ENCODE measurements at places on chromosomes 13 and 19. TPM values are rescaled to one million over a fixed set of nuclear protein-coding genes. Genes with fewer than 3 reads are reported as not detected.

- peak; percentile 94 for DNase-seq
Observed at GRCh38 chr19:53659292-53659691, 27.5 kb downstream of the DPRX start.

GRCh38 chr13:69283301-69283700 lies 824.3 kb upstream of the ATXN8OS start:
- no peak for DNase-seq

DNA sequence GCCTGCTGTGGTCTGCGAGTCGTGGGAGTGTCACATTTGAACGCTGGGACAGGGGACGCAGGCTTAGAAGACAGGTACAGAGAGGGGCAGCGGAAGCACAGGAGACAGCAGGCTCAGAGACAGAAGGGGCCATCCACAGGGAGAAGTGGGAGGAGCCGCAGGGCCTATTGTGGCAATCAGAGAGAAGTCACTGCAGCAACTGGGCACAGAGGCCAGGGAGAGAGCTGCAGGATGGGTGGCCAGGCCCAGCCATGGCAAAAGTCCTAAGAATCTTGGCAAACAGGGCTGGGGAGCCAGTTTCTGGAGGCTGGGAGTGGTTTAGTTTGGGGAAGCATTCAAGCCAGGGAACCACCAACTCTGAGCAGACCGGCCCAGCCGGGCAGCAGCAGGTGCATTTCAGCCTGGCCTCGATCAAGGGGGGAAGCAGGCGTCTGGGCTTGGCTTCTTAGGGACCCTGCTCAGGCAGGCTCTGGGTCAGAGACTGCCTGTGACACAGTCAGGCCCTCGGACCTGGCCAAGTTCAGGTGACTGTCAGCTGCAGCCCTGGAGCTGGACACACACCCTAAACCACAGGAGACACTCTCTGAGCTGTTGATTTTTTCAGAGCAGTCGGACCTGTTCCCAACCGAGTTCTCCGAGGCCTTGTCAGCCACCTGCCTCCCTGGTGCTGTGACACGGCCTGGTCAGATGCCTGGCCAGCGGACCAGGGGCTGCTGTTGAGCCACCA lies 11.8 kb downstream of the SH3GL1 start:
- DNase-seq = no peak

- no peak for DNase-seq
Observed at GRCh38 chr13:112716461-112716820, 26.6 kb downstream of the ATP11A start.

- DNase-seq = no peak
Observed at GRCh38 chr13:35729926-35730627, 253.6 kb upstream of the MAB21L1 start.

- DNase-seq = no peak
Observed at GRCh38 chr13:74000876-74001275, 133.3 kb downstream of the KLF12 start.

DNA sequence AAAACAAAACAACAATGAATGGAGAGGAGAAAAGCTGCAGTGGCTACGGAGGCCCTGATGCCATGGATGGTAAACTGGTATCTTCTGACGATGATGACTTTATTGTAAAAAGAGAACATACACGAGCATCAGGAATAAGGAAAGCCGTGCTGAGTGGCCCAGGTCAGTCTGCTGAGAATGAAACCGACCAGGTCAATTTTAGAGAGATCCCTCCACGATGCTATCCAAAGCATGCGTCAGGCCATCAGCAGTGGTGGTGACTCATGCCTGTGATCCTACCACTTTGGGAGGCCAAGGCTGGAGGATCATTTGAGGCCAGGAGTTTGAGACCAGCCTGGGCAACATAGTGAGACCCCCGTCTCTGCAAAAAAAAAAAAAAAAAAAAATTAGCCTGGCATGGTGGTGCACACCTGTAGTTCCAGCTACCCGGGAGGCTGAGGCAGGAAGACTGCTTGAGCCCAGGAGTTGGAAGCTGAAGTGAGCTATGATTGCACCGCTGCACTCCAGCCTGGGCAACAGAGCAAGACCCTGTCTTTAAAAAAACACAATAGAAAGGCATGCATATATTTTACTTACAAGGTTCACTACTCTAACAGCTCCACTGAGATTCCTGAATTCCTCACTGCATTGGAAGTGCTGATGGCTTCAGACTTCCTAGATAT lies 62.3 kb downstream of the GADD45B start:
- DNase-seq = no peak

- no peak for DNase-seq
Observed at GRCh38 chr19:58483776-58484175, 7.6 kb downstream of the ZNF446 start.

- peak; percentile 96 for DNase-seq
Observed at GRCh38 chr19:39372047-39372802, 18.7 kb downstream of the PAF1 start.

- DNase-seq = no peak
Observed at GRCh38 chr13:110538632-110539031, 22.9 kb downstream of the RAB20 start.

DNA sequence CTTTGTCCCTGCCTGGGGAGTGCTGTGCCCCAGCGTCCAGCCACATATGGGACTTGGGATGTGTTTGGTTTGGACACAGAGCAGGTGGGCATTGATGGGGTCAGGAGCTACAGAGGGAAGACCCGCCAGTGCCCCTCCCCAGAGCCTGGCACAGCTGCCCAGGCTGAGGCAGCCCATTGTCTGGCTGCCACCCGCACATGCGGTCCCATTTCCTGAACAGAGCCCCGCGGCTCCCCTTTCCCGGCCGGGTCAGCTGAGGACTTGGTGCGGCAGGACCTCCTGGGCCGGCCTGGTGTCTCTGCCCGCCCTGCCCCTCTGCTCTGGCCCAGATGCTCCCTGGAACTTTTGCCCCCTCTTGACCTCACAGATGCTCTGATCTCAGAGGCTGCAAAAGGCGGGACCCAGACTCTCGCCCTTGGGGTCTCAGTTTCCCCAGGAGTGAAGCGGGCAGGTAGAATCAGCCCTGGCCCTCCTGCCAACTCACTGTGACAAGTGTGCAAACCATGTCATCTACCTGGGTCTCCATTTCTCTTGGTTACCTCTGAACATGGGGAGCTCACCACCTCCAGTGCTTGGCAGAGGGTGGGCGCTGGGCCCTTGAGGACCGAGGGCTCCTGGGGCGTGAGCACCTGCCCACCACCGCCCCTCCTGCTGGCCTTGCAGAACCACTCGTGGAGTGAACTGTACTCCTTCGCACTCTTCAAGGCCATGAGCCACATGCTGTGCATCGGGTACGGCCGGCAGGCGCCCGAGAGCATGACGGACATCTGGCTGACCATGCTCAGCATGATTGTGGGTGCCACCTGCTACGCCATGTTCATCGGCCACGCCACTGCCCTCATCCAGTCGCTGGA lies 17.8 kb downstream of the HCN2 start:
- no peak for DNase-seq

DNA sequence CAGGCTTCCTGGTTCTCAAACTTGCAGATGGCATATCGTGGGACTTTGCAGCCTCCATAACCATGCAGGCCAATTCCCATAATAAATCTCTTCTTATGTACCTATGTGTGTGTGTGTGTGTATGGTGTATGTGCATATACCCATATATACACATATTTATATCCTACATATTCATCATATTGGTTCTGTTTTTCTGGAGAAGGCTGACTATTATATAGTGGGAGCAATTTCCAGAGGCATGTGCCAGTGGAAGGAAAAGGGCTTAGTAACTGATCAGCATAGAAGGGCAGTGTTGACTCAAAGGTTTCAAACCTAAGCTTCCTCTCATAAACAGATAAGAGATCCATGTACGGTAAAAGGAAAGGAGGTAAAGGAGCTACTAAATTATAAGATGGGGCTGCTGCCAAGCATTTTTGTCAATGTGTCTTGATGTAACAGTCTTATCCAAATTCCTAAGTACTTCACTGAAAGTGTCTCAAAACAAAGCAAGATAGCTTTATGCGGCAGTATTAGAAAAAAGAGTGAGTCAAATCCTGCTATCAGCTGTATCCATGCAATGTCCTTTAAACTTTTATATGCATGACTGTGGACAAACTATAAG lies 432.1 kb downstream of the TBC1D4 start:
- DNase-seq = peak; percentile 36

ZNF66 gene
- 10.1 TPM for total RNA-seq

CRLF1 gene
- total RNA-seq = 10.1 TPM

PSG7 gene
- 3.6 TPM for total RNA-seq

ATP4A gene
- not detected for total RNA-seq
